ENCODE measurements at places on chromosomes 16 and 17. TPM values are rescaled to one million over a fixed set of nuclear protein-coding genes. Genes with fewer than 3 reads are reported as not detected.

Gene CEP295NL
- total RNA-seq, result 0.55 TPM

Gene FBXL16
- 0.75 TPM for total RNA-seq

Gene ITGB4
- 2.2 TPM for total RNA-seq

Gene CYLD
- 116 TPM for total RNA-seq

Gene CIBAR2
- total RNA-seq, result not detected
